H1 (cell line): ENCODE measurements at places on chromosomes 12 and 14. TPM values are rescaled to one million over a fixed set of nuclear protein-coding genes. Genes with fewer than 3 reads are reported as not detected.

The GDF3 gene
- total RNA-seq: 12.6 and 16.8 TPM in 2 replicates

The FGD6 gene
- 22.4 and 24.3 TPM in 2 replicates for total RNA-seq

The PPP4R4 gene
- 9.4 and 9.6 TPM in 2 replicates for total RNA-seq

The ACADS gene
- total RNA-seq: 3.9 and 4.9 TPM in 2 replicates

The VIPAS39 gene
- 16.3 and 19.6 TPM in 2 replicates for total RNA-seq

The OSGEP gene
- 34.4 and 42.3 TPM in 2 replicates for total RNA-seq

The MDM2 gene
- total RNA-seq: 115 and 134 TPM in 2 replicates

The LRTM2 gene
- not detected in 2 replicates for total RNA-seq

The SSPN gene
- total RNA-seq: 0.86 and 0.98 TPM in 2 replicates

The C12orf60 gene
- 1.2 and 1.5 TPM in 2 replicates for total RNA-seq

The KLRC4 gene
- not detected in 2 replicates for total RNA-seq

The FAR2 gene
- total RNA-seq: 24.1 and 25.3 TPM in 2 replicates

The DENND5B gene
- 16.2 and 20.2 TPM in 2 replicates for total RNA-seq

The KIF26A gene
- 41.6 and 42.3 TPM in 2 replicates for total RNA-seq

The ANGEL1 gene
- total RNA-seq: 23.1 and 26.8 TPM in 2 replicates

The MARCHF9 gene
- 6.1 and 6.4 TPM in 2 replicates for total RNA-seq

The ARG2 gene
- 49.0 and 49.9 TPM in 2 replicates for total RNA-seq

The PLEKHD1 gene
- total RNA-seq: 0.48 and 0.67 TPM in 2 replicates

The PRPH gene
- 0.96 and 1.4 TPM in 2 replicates for total RNA-seq

The FAM181A gene
- not detected in 2 replicates for total RNA-seq

The RIN3 gene
- 1.5 and 1.9 TPM in 2 replicates for total RNA-seq

The LYZ gene
- total RNA-seq: 0.34 TPM in 1 of 2 replicates, not detected in the other

The RDH5 gene
- 4.2 and 4.5 TPM in 2 replicates for total RNA-seq

The LRP1 gene
- 92.5 and 99.1 TPM in 2 replicates for total RNA-seq

The FAM186B gene
- total RNA-seq: 0.21 and 0.73 TPM in 2 replicates

The ESPL1 gene
- 47.0 and 52.7 TPM in 2 replicates for total RNA-seq

The KCNK13 gene
- total RNA-seq: 0.48 and 0.69 TPM in 2 replicates

The FNTB gene
- 13.8 and 16.0 TPM in 2 replicates for total RNA-seq
